ENCODE measurements at places on chromosomes 6 and 20.

DNA sequence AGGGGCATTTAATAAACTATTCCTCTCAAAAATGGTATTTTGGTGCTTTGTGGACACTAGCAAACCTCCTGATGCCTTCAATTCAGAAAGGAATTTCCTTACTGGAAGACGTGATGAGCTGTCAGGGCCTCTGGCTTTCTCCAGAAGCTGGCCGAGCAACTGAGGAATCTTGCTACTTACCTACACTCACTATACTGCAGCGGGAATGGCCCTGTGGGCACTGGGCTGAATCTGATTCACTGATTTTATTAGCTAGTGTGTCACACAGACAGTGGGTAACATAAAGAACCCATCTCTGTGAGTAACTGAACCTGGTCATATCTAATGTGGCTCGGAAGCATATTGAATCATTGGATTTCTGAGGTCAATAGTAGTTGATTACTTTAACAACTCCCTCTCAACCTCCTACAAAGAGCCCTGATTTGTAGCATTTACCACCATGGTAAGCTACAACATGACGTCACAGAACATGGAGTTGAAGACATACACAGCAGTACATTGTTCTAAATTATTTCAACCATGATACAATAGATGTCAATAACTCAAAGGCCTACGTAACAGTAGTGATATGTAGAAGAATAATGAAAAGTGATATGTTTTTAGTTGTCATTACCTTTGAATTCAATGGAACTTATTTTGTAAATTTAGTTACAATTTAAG lies 232.1 kb downstream of the SYNE1 start:
- H3K27ac ChIP-seq: no peak overlapping the region
- no peak overlapping the region for H3K4me3 ChIP-seq
- DNase-seq: no peak
- H3K36me3 ChIP-seq: no peaks in the 10 kb centered on the region

- no peaks in the 10 kb centered on the region for H3K27me3 ChIP-seq
- H3K4me3 ChIP-seq: no peak overlapping the region
- H3K36me3 ChIP-seq: no peaks in the 10 kb centered on the region
These were observed 560.5 kb upstream of the PTCHD4 start for GRCh38 chr6:48671505-48671904.

DNA sequence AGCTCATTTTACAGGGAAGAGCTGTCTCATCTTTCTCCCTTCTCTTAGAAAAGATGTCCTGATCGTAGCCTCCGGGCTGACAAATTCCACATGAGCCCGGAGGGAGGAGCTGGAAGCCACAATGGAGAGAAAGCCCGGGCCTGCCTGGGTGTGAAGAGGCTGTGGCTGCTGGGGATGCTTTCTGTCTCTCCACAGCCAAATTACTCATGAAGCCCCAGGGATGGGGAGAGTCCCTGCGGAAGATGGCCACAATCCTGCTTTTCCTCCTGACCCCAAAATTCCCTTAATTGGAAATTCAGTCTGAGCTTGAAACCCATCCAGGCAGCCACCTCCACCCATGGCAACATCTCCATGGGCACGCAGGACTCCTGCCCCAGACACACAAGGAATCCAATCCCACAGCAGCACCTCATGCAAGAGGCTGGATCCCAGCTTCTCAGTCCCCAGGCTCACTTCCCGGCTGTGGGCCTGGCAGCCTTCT lies 32.4 kb downstream of the JPH2 start:
- no peaks in the 10 kb centered on the region for H3K27me3 ChIP-seq
- no peak for DNase-seq
- H3K27ac ChIP-seq: no peak overlapping the region

GRCh38 chr6:154157082-154157481 lies 118.0 kb downstream of the OPRM1 start:
- no peak overlapping the region for H3K4me3 ChIP-seq
- H3K27me3 ChIP-seq: no peaks in the 10 kb centered on the region
- H3K27ac ChIP-seq: no peak overlapping the region
- DNase-seq: no peak
- no peaks in the 10 kb centered on the region for H3K36me3 ChIP-seq
- H3K4me1 ChIP-seq: no peaks in the 10 kb centered on the region

DNA sequence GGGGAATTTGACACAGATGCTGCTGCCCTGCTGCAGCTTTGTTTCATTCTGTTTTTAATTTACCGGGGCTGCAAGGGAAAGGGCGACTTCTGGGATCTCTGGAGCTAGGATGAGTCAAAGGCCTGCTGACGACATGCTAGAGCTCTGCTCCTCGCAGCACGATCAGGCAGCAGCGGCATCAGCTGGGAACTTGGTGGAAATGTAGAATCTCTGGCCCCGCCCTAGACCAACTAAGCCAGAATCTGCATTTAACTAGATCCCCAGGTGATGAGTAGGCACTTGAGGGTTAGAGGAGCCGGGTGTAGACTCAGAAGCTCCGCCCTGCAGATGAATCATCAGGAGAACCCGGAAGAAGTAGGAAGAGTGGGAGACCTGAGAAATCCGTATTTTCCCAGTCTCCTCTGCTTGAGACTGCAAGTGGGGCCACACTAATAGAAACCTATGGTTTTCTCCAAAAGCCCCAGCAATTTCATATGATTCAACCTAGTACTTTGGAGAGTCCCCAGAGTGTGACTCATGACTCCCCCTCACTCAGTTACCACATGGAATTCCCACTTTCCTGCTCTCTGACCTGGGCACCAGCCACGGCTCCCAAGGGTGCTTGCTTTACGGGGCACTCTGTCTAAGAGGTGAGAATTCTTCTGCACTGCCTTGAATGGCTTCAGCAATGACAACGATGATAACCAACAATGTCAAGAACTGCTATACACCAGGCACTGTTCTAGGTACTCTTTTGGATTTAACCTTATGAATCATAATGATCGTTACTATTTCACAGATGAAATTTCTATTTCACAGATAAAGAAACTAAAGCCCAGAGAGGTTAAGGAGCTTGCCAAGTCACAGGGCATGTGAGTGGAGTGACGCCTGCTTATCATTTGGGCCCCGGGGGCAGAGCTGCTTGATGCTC lies 18.1 kb downstream of the TUBB2B start:
- no peaks in the 10 kb centered on the region for H3K36me3 ChIP-seq
- H3K27me3 ChIP-seq: no peaks in the 10 kb centered on the region
- no peak overlapping the region for H3K27ac ChIP-seq
- H3K4me1 ChIP-seq: peaks cover 4% of the 10 kb centered on the region
- H3K4me3 ChIP-seq: no peak overlapping the region

DNA sequence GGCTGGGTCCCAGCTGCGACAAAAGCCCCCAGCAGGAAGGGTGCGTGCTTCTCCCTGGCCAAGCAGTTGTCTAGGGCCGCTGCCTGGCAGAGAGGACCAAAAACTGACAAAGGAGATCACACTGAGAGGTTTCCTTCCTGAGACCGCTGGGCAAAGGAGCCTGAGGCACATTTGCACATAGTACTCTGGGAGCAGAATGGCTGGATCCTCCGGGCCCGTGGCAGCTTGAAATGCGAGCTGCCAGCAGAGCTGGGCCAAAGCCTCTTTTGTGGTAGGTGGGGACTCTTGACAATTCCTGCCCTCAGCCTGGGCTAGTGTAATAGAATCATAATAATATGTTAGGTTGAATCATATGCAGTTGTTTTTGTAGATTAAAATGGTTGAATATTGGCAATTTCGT lies 33.1 kb upstream of the RNF8 start:
- DNase-seq: no peak
- H3K4me3 ChIP-seq: no peak overlapping the region
- H3K27ac ChIP-seq: no peak overlapping the region
- peaks cover 7% of the 10 kb centered on the region for H3K4me1 ChIP-seq
- H3K27me3 ChIP-seq: no peaks in the 10 kb centered on the region

- H3K27ac ChIP-seq: no peak overlapping the region
- no peak overlapping the region for H3K4me3 ChIP-seq
- DNase-seq: no peak
- no peaks in the 10 kb centered on the region for H3K4me1 ChIP-seq
- H3K27me3 ChIP-seq: no peaks in the 10 kb centered on the region
- H3K36me3 ChIP-seq: no peaks in the 10 kb centered on the region
These were observed 13.8 kb downstream of the MMP24 start for GRCh38 chr20:35240083-35240810.

- no peaks in the 10 kb centered on the region for H3K27me3 ChIP-seq
- no peak overlapping the region for H3K27ac ChIP-seq
- no peak overlapping the region for H3K4me3 ChIP-seq
These were observed 18.0 kb upstream of the SIRPB2 start for GRCh38 chr20:1509237-1509636.

- no peaks in the 10 kb centered on the region for H3K36me3 ChIP-seq
- H3K4me3 ChIP-seq: no peak overlapping the region
- no peak for DNase-seq
- H3K27ac ChIP-seq: no peak overlapping the region
- H3K27me3 ChIP-seq: no peaks in the 10 kb centered on the region
These were observed 501.9 kb upstream of the IRAK1BP1 start for GRCh38 chr6:78365473-78365872.

- H3K36me3 ChIP-seq: no peaks in the 10 kb centered on the region
- DNase-seq: no peak
- H3K4me1 ChIP-seq: 0 out of 2 replicates have a peak, but pooled peaks cover 6% of the 10 kb centered on the region
- no peak overlapping the region for H3K27ac ChIP-seq
- no peaks in the 10 kb centered on the region for H3K27me3 ChIP-seq
- no peak overlapping the region for H3K4me3 ChIP-seq
These were observed 7.2 kb upstream of the ATXN1 start for GRCh38 chr6:16768477-16768830.

DNA sequence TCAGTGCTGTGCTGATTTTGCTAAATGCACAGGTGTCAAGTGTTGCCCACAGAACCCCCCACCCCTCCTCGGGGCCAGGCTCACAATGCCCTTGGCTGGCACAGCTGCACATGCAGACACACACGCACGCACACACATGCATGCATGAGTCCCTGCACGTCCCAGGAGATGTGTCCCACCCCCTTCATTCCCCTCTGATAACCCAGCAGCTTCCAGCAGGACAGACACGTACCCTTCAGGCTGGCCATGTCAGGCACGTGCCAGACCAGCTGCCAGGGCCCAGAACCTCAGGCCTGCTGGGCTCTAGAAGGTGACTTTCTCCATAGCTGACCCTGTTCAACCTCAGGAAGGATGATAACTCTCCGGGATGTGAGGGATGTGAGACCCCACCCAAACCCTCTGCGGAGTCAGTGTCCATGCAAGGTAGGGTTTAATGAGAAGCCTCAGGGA lies 44.4 kb downstream of the MRPL14 start:
- H3K4me1 ChIP-seq: peaks cover 24% of the 10 kb centered on the region
- no peak for DNase-seq
- no peaks in the 10 kb centered on the region for H3K27me3 ChIP-seq
- no peaks in the 10 kb centered on the region for H3K36me3 ChIP-seq

DNA sequence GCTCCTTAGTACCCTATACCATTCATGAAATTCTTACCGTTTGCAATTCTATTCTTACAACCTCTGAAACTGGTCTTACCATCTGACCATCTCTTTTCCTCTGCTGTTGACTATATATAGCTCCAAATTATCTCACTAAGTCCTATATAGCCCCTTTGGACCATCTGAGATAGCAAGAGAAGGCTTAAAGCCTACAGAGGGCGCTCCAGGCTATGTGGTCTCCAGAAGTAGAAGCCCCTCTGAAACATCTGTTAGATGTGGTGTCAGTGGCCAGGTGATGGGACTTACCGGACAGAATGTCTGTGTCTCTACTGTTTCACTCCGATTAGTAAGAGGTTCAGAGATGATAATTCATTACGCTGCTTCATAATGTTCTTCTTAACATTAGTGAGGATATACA lies 140.7 kb upstream of the BMP2 start:
- no peaks in the 10 kb centered on the region for H3K4me1 ChIP-seq
- H3K36me3 ChIP-seq: no peaks in the 10 kb centered on the region
- peak; percentile 42 for DNase-seq
- H3K27me3 ChIP-seq: no peaks in the 10 kb centered on the region
- H3K27ac ChIP-seq: no peak overlapping the region
- no peak overlapping the region for H3K4me3 ChIP-seq

- no peak for DNase-seq
- no peak overlapping the region for H3K27ac ChIP-seq
- no peaks in the 10 kb centered on the region for H3K27me3 ChIP-seq
- H3K36me3 ChIP-seq: no peaks in the 10 kb centered on the region
- H3K4me1 ChIP-seq: no peaks in the 10 kb centered on the region
These were observed 40.9 kb upstream of the CCN6 start for GRCh38 chr6:112013051-112013450.

GRCh38 chr6:158606935-158607334 lies 37.6 kb downstream of the DYNLT1 start:
- H3K27me3 ChIP-seq: no peaks in the 10 kb centered on the region
- no peaks in the 10 kb centered on the region for H3K4me1 ChIP-seq
- H3K4me3 ChIP-seq: no peak overlapping the region
- DNase-seq: no peak
- H3K27ac ChIP-seq: no peak overlapping the region
- H3K36me3 ChIP-seq: peaks cover 29% of the 10 kb centered on the region

DNA sequence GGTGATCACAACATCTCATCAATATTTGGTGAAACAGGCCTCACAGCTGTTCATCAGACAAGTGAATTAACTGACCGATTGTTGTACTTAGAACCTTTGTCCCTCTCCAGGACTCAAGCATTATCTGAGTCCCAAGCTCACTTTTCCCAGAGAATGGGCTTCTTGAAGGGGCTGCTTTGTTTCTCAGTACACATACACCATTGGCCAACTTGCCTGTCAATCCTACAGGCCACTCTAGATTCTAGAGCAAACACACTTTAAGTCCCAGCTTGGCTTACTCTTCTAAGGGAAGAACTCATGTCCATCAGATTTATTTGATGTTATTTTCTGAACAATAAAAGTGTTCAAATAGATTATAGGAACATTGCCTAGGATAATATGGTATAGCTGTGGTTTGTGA lies 249.5 kb downstream of the BCKDHB start:
- no peak overlapping the region for H3K4me3 ChIP-seq
- no peak for DNase-seq
- no peaks in the 10 kb centered on the region for H3K4me1 ChIP-seq
- H3K27ac ChIP-seq: no peak overlapping the region

GRCh38 chr6:34096814-34097213 lies 49.1 kb downstream of the GRM4 start:
- no peaks in the 10 kb centered on the region for H3K36me3 ChIP-seq
- no peaks in the 10 kb centered on the region for H3K27me3 ChIP-seq
- H3K4me1 ChIP-seq: no peaks in the 10 kb centered on the region
- no peak for DNase-seq

- H3K4me3 ChIP-seq: no peak overlapping the region
- H3K36me3 ChIP-seq: peaks cover 10% of the 10 kb centered on the region
- H3K27ac ChIP-seq: no peak overlapping the region
- DNase-seq: no peak
These were observed 5.3 kb downstream of the MMUT start for GRCh38 chr6:49457771-49458170.

DNA sequence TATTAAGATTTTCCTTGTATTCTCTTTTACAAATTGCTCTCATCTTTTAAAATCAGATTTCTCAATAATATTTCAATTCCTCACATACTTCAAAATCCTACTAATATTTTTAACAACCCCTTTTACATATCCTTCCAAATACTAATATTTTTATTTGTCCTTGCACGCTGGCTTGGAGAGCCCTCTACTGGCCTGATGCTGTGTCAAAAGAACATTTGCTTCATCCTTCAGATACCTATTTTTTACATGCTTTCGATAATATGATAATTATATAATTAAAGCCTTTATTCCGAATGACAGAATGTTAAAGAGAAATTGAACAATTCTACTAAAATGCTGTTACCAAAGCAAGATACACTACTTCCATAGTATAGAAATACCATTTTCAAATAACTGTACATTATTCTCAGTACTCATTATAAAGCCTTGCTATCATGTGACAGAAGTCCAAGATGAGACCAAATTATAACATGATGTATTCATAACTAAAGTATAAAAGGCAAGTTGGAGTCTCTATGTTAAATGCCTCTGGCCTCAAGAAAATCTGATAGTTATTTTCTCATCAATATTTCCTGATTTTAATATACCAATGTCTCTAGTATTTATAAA lies 39.0 kb upstream of the PLN start:
- peak; percentile 59 for DNase-seq
- H3K4me1 ChIP-seq: no peaks in the 10 kb centered on the region
- no peaks in the 10 kb centered on the region for H3K36me3 ChIP-seq
- no peak overlapping the region for H3K4me3 ChIP-seq
